Vein endothelial cell (primary cell): ENCODE measurements at places on chromosomes 1 and 21. TPM values are rescaled to one million over a fixed set of nuclear protein-coding genes. Genes with fewer than 3 reads are reported as not detected.

TNFRSF18 gene
- not detected in 2 replicates for total RNA-seq

OR2G3 gene
- total RNA-seq, result not detected in 2 replicates

OPRD1 gene
- total RNA-seq, result not detected in 2 replicates

CTSE gene
- total RNA-seq, result under 0.01 TPM in 1 of 2 replicates, not detected in the other

FHAD1 gene
- total RNA-seq, result 0.33 TPM in 1 of 2 replicates, not detected in the other

KIF26B gene
- 0.65 and 0.67 TPM in 2 replicates for total RNA-seq

C1orf115 gene
- total RNA-seq, result 28.2 and 30.4 TPM in 2 replicates

HES3 gene
- not detected in 2 replicates for total RNA-seq
